ENCODE measurements at places on chromosomes 7 and 10.

DNA sequence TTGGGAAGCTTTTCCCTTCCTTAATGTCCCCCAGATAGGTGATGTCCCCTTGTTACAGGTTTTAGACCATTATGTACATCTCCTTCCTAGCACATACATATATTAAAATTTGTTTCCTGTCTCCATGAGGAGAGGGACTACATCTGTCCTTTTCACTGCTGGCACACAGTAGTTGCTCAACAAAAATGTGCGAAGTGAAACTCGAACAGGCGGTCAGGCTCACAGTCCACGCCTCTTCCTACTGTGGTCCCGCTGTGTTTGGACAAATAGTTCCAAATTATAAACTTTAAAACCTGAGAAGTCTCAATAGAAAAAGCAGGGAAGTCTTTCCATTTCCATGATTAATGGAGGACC lies 1.2 kb upstream of the HHEX start:
- no peak for DNase-seq

DNA sequence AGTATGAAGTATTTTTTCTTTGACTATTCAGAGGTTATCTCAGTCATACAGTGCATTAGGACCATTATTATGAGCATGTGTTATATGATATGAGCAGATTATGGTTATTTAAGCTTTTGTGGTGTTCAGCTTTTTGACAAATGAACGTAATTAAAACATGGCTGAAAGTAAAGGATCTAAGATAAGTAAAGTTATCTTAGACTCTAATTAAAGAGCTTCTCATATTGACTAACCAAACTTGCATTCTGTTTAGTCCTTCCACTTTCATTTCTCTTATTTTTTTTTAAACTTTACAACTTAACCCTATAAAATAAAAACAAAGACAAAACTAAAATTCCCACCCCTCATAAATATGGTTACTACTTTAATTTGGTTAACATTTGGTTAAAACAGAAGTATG lies 6.9 kb upstream of the GPR85 start:
- DNase-seq = no peak

DNA sequence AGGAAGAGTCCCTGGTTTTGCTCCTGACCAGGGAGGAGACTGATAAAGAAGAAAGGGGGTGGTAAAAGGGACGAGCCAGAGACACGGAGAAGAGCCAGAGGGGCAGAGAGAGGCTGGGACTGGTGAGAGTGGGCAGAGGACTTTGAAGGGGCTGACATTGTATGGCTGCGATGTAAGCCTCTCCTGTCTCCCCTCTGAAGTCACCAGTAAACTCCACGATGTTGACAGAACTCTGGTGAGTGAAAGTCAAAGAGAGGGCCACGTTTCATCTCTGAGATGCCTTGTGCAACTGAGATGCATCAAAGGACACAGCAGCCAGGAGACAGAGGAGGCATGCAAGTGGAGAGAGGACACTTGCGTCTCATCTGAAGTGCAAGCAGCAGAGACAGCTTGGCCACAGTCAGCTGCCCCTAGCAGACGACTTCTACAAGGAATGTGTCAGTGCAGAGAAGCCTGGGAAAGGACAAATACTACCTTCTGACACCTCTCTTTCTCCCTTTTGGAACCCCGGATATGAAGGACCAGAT lies 54.3 kb downstream of the SMKR1 start:
- no peak for DNase-seq

- no peak for DNase-seq
Measured at GRCh38 chr7:30087371-30087770, 47.4 kb upstream of the MTURN start.

- no peak for DNase-seq
Measured at GRCh38 chr10:10020945-10021344, 996.7 kb upstream of the CELF2 start.

GRCh38 chr7:10239695-10240345 lies 733.9 kb upstream of the PHF14 start:
- DNase-seq = no peak

GRCh38 chr7:80142853-80143580 lies 8.4 kb downstream of the GNAI1 start:
- DNase-seq = no peak
